Activated T-cell treated with anti-CD3 and anti-CD28 coated beads, Interleukin-2, amount 50 U/mL, for 72 hours (primary cell): ENCODE measurements at places on chromosomes 12 and 14. TPM values are rescaled to one million over a fixed set of nuclear protein-coding genes. Genes with fewer than 3 reads are reported as not detected.

DNA sequence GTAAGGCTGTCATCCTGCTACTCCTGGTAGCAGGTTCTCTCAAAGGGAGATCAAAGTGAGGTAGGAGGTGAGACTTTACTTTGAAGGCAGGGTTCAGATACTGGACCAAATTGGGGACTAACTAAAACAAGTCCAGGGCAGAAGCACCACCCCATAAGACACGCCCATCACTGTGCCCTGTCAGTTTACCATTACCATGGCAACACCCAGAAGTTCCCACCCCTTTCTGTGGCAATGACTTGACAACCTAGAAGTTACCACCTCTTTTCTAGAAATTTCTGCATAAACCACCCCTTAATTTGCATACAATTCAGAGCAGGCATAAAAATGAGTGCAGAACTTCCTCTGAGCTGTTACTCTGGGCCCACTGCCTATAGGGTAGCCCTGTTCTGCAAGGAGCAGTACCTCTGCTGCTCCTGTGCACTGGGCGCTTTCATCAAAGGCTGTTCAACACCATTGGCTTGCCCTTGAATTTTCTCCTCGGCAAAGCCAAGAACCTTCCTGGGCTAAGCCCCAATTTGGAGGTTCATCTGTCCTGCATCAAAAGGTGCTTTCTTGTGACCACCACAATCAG is 64.8 kb upstream of the MAX start:
- peaks cover 6% of the 10 kb centered on the region for H3K27me3 ChIP-seq
- DNase-seq, result peak; percentile 47
- no peaks in the 10 kb centered on the region for H3K36me3 ChIP-seq
- H3K27ac ChIP-seq, result no peak overlapping the region
- peaks cover 44% of the 10 kb centered on the region for H3K4me1 ChIP-seq

DNA sequence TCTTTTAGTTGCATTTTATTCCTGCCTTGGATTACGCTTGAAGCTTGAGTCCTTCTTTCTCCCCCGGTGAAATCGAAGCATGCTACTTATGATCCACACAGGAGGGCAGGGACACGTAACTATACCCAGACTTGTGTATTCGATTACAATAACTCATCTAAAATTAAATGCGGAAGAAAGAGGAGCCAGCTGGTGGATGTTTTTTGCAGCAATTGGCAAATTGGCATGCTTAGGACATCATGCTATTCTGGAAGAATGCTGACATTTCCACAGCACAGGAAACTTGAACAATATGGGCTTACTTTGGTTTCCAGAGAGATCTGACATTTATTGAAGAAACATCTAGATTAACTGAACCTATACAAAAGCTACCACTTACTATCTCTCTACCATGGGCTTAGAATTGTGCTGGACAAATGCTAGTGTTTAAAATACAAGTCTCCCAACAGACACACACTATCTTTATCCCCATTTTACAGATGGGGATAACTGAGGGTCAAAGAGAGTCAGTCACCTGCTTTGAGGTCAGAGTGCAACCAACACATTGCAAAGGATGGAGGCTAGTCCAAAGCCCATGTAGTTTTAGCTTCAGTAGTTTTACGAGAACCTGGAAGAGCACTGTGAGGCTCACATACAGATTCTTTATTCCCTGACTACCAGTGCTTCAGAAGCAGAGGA is 36.3 kb downstream of the LGMN start:
- H3K27me3 ChIP-seq, result no peaks in the 10 kb centered on the region
- H3K4me1 ChIP-seq, result no peaks in the 10 kb centered on the region
- no peaks in the 10 kb centered on the region for H3K36me3 ChIP-seq
- no peak overlapping the region for H3K27ac ChIP-seq
- no peak overlapping the region for H3K4me3 ChIP-seq
- DNase-seq, result no peak

DNA sequence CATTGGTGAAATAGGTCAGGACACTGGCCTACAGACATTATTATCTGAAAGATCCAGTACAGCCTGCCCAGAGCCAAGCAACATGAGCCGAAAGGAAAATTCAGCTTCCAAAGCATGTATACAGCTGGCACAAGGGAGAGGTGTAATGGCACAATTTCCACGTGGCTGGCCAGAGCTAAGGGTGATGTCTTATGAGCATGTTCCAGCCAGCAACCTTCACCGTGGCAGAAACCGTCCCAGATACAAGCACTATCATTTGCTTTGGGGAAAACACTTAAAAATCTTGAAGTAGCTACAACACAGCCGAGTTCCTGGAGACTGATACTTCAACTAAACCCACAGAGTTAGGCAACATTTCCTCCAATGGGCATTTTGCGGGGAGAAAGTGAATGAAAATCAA is 44.5 kb downstream of the CORO1C start:
- peaks cover 61% of the 10 kb centered on the region for H3K4me1 ChIP-seq
- H3K36me3 ChIP-seq, result no peaks in the 10 kb centered on the region
- DNase-seq, result no peak
- H3K4me3 ChIP-seq, result no peak overlapping the region

GMFB gene
- 34.4 TPM for total RNA-seq

GALNT8 gene
- total RNA-seq, result 1.5 TPM
